ENCODE measurements at places on chromosomes 13 and 19.

GRCh38 chr13:20495087-20496023 is 30.3 kb downstream of the CRYL1 start:
- DNase-seq: peak; percentile 45

GRCh38 chr19:3186160-3186688 is 494 bp downstream of the NCLN start:
- DNase-seq: no peak

DNA sequence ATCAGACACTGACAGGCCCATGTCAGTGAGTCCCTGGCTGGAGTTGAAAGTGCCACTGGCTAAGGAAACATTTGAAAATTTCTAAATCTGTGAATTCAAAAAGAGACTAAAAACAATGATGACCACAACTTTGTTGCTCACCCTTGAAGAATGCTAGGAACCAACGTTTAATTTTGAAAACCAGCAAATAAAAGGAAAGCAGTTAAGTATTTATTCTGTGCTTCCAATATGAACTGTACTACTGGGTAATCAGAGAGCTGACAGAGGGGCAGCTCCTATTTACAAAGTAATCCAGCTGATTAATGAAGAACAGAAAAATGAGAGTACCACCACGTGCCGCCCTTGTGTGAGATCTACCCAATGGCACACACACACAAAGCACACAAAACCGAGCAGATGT is 44.7 kb upstream of the LATS2 start:
- no peak for DNase-seq

GRCh38 chr13:107866941-107867623 is 348.3 kb downstream of the LIG4 start:
- no peak for DNase-seq

- no peak for DNase-seq
These were observed 112.4 kb upstream of the WASF3 start for GRCh38 chr13:26445092-26445491.

- no peak for DNase-seq
These were observed 44.9 kb downstream of the LATS2 start for GRCh38 chr13:21016487-21016886.

- DNase-seq: no peak
These were observed 166.7 kb downstream of the RGCC start for GRCh38 chr13:41624041-41624440.

GRCh38 chr13:80237646-80238045 is 103.3 kb downstream of the SPRY2 start:
- DNase-seq: no peak

GRCh38 chr13:45490068-45490467 is 25.3 kb downstream of the COG3 start:
- DNase-seq: no peak

- DNase-seq: no peak
These were observed 12.7 kb upstream of the ZNF43 start for GRCh38 chr19:21848706-21849105.

DNA sequence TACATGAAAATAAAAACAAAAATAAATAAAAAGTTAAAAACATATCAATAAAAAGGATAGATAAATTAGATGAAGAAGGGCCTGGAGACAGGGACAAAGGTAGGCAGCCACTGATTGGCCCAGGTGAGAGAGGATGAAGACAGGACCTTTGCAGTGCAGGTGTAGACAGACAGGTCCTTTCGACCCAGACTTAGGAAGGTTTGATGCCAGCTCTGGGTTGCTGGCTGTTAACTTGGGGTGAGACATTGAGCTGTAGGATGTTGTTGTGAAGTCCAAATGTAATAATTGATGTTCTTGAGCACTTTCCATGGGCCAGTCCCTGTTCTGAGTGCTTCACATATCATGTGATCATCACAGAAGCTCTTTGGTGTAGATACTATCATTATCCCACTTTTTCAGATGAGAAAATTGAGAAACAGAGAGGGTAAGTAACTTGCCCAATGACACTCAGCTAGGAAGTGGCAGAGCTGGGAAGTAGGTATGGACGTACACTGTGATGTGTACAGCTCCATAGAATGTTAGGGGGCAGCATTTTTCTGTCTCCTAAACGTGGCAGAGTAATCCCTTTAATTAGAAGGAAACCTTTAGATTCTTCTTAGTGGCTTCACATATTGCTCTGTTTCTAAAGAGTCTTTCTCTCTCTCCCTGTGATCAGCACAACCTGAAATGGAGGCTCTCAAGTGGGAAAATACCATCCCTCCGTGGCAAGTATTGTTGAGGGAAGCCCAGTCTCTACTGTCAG is 76.0 kb upstream of the STK24 start:
- no peak for DNase-seq

GRCh38 chr19:41189425-41190065 is 3.5 kb upstream of the CYP2S1 start:
- no peak for DNase-seq

- no peak for DNase-seq
These were observed 8.7 kb downstream of the LRP3 start for GRCh38 chr19:33202546-33203507.

DNA sequence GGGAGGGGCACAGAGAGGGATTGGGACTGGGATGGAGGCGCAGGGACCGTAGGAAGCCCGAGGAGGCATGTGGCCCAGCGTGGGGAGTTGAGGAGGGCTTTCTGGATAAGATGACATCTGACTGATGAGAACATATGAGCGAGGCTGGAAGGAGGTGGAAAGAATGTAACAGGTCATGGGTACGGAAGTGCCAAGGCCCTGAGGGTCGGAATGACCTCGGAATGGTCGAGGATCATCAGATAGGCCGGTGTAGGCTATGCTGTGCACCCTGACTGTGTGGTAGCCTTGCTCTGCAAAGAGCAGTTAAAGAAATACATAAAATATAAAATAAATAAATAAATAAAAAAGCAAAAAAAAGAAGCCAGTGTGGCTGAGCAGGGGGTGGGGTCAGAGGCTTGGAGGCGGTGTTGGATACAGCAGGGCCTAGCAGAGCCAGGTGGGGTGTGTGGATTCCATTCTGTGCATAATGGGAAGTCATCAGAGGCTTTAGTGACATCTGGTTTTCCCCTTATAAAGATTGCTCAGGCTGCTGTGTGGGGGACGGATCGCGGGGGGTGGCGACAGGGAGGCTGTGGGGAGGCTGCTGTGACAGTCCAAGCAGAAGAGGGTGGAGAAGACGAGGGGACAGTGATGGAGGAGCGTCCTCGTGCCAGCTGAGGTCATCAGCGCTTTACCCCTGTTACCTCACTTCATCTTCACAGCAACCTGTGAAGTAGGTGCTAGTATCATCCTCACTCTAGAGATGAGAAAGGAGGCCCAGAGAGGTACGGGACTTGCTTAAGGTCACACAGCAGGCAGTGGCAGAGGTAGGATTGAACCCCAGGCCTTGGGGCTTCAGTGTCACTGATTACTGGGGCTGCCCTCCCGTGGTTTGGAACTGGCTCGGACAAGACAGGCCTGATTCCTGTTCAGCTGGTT is 5.0 kb downstream of the PAK4 start:
- no peak for DNase-seq

DNA sequence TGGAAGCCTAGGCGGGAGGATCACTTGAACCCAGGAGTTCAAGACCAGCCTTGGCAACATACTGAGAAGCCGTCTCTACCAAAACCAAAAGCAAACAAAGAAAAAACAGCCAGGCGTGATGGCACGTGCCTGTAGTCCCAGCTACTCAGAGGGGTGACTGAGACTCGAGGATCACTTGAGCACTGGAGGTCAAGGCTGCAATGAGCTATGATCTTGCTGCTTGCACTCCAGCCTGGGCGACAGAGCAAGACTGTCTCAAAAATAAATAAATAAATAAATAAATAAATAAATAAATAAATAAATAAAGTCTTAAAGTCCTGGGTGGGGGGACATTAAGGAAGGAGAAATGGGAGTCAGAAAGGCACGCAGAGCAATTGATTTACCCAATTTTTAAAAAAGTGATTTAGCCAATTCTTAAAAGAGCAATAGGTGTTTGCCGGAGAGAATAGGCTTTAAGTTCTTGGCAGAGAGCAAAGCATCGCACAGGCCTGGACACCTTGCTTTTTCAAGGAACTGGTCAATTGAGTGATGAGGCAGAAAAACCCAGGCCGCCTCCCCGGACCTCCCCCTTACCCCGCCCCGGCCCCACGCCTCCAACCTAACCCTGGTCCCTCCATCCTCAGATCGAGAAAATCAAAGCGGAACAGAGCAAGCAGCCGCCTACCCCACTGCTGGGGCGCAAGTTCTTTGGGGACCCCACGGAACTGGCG is 9.5 kb upstream of the SHKBP1 start:
- no peak for DNase-seq

- no peak for DNase-seq
These were observed 2.2 kb downstream of the CCDC122 start for GRCh38 chr13:43877326-43877725.

DNA sequence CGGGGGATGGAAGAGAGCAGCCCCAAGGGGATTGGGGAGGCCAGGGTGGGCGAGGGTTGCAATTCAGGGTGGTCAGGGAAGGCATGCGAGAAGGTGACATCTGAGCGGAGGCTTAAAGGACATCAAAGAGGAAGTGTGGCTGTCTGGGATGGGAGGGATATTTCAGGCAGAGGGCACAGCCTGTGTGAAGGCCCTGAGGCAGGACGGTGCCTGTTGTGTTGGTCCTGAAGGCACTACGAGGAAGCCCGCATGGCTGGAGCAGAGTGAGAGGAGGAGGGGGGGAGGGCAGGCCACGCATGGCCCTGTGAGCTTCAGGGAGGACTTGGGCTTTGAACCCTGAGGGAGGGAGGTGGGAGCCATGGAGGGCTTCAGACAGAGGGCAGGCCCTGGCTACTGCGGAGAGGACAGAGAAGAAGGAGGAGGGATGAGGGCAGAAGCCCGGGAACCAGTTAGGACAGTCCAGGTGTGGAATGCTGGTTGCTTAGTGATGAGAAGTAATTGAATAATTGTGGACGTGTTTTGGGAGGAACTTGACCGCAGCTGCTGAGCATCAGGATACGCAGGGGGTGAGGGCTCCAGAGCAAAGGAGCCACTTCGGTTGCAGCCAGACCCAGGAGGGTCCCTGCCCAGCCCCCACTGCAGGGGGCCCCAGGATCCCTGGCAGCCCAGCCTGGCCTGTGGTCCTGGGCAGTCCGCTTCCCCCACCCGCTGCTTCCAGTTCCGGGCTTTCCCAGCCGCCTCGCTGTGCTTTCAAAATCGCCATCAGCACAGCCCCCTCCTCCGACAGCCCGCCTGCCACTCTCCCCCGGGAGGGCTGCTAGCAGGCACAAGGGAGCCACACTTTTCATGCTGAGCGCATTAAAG is 6.2 kb downstream of the TLE6 start:
- DNase-seq: no peak

- peak; percentile 45 for DNase-seq
These were observed 63.1 kb downstream of the ATP11A start for GRCh38 chr13:112752711-112753541.

DNA sequence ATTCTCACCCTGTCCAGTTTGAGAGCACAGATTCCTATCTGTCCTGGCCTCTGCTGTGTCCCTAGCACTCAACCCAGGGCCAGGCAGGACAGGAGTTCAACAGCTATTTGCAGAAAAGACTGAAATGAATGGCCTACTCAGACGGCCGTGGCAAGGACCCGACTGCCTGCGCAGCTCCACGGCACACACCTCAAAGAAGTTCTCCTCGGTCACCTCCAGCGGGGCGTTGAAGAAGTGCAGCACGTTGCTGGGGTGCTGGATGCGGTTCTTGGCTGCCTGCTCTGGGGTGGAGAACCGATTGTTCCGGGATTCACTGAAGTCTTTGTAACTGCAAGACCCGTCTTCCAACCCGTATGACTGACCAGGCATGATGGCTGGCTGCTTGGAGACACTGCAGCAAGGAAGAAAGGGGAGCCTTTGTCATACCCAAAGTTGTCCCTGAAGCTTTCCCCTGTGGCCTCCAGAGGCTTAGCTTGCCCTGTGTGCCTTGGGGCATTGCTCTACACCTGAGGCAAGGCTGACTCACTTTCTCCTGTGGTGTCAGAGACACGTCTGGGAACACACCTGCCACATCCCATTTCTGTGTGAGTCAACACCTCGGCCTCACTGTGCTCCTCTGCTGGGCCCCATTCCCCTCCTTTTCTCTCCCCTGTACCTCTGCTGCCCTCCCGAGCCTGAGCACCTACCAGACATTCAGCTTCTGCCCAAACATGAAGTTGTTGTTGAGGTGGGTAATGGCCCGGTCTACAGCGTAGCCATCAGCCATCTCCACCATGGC is 6.8 kb upstream of the ECH1 start:
- DNase-seq: no peak

DNA sequence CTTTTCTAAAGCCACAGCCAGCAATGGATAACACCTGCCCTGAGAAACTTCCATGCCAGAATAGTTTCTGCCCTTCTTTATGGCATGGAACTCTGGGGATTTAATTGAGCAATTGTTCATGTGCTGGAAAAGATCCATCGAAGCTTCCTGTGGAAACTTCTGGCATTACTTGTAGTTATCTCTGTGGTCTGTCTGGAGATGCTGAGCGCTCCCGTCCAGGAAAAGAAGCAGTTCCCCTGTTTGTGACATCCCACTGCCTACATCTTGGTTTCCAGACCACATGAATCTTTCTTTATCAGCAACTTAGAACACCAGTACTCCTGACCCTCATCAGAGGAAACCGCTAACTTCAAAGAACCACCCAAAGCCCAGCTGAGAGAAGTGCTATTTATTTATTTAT is 24.6 kb downstream of the FLT1 start:
- no peak for DNase-seq

DNA sequence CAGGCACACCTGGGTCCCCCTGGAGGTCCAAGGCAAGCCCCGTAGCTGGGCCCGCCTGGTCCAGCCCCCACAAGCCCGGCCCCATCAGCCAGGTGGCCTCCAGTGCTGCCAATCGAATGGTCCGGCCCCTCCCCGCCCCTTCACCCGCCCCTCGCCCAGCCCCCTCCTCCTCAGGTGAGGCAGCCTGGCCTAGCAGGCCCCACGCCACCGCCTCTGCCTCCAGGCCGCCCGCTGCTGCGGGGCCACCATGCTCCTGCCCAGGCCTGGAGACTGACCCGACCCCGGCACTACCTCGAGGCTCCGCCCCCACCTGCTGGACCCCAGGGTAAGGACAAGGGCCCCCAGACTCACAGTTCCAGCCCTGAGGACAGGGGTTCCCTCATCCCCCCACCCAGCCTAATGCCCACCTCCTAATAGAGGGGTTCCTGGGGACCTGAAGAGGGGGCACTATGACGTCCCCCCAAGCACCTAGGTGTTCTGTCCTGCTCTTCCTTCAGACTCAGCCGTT is at the start of gene HPN:
TSS of gene HPN (plus strand) at position 174 of the 508 bp plus-strand sequence. CDS start 786 bp downstream, outside the sequence.
- DNase-seq: no peak

- DNase-seq: no peak
These were observed 170.9 kb upstream of the OBI1 start for GRCh38 chr13:78829821-78830220.

DNA sequence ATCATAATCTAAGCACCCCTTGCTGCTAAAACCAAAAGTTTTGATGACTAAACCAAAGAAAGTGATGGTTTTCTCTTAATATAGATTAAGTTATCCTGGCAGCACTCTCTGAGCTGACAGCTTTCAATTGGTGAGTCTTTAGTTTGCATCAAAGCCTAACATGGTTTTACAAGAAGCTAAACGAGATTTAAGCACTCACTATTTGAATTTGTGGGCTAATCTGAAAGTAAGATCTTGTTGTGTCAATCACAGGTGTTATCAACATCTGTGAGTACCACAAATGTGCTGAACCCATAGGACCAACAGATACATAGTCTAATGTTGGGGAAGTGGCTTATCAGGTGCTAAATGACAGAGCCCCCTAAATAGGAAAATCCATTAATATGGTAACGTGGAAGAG is 223.9 kb downstream of the LHFPL6 start:
- no peak for DNase-seq

Measured in GDM1 (cell line).